Motor neuron (in vitro differentiated cells): ENCODE measurements at places on chromosomes 2 and 18. TPM values are rescaled to one million over a fixed set of nuclear protein-coding genes. Genes with fewer than 3 reads are reported as not detected.

TMEM198 gene
- 6.0 and 6.3 TPM in 2 replicates for total RNA-seq

DSG2 gene
- 0.11 and 0.14 TPM in 2 replicates for total RNA-seq

ANKRD23 gene
- 3.8 and 4.0 TPM in 2 replicates for total RNA-seq

DNA sequence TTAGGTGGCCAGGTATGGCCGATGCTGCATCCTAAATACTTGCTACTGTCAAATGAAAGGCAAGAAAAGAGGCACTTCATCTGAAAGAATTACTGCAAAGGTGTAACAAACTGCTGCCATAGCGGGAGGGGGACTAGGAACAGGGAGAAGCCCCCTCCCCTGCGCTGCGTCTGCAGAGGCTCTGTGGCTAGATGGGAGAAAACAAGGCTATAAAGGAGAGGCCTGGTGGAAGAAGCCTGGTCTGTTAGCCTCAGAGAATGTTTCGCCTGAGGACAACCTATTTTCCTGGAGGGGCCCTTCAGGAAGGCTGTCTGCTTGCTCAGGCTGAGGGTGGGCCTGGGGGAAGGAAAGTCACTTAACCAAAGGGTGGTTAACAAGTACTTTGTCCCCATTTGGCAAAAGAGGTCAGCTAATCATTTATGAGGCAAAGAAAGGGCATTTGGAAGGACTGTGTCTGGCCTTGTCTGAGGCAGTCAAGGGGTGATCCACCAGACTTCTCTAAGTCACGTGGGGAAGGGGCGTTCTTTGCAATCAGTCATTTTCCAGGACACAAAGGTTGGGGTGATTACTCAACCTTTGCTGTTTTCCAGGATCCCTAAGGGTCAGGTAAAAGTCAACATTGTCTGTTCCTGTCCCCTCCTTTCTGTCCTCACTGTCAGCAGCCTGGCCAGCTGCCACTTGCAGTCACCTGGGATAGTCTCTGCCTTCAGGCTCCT lies 103.0 kb upstream of the TMEM200C start:
- ATAC-seq: no peak

- ATAC-seq: no peak
Observed at GRCh38 chr2:240806006-240806405, 14.0 kb downstream of the KIF1A start.

- no peak for ATAC-seq
Observed at GRCh38 chr18:26185267-26185666, 41.0 kb upstream of the TAF4B start.

DNA sequence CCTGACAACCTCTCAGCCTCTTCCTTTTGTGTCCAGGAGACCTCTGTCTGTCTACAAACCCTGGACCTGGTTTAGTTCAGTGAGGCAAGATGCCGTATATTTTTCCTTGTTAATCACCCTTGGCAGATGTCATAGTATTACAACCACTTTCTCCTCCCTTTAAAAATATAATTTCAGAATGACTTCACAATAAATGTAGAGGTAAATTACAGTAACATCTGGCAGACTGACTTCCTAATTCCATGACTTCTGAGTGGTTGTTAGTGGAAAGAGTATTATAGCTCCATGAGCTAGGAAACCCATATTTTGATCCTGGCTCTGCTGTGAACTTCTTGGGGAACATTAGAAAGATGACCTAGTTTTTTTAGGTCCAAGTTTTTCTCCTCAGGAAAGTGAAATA lies 39.5 kb downstream of the SPATS2L start:
- no peak for ATAC-seq

C2orf80 gene
- total RNA-seq: 9.2 and 10.6 TPM in 2 replicates

DNA sequence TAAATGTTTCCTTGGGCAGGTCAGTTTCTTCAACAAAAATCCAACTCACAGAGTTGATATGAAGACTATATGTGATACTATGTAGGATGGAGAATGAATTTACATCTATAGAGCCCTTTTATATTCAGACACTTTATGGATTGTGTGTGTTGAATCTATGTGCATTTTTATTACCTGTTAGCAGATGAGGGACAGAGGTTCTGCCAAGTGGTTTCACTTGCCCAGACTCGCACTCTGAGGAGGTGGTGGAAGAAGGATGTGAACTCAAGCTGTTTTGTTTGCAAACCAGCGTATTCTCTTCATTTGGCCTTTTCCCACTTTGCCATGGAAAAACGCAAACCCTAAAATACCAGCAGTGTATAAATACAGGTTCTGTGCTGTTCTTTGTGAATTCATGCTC lies 237.6 kb downstream of the TDRD15 start:
- ATAC-seq: peak; percentile 63
